ENCODE measurements at places on chromosomes 2 and 18. TPM values are rescaled to one million over a fixed set of nuclear protein-coding genes. Genes with fewer than 3 reads are reported as not detected.

The ZSWIM2 gene
- not detected for total RNA-seq

The PLB1 gene
- total RNA-seq, result 1.8 TPM

The CASP8 gene
- total RNA-seq, result 49.4 TPM

The NAB1 gene
- total RNA-seq, result 37.3 TPM

The GPBAR1 gene
- total RNA-seq, result 0.28 TPM

The SNORC gene
- total RNA-seq, result 1.4 TPM

The CCDC74A gene
- 5.1 TPM for total RNA-seq

The CIB4 gene
- 0.19 TPM for total RNA-seq

The EVX2 gene
- not detected for total RNA-seq

The UGT1A8 gene
- 0.24 TPM for total RNA-seq

- peaks cover 49% of the 10 kb centered on the region for H3K27me3 ChIP-seq
- no peak overlapping the region for H3K4me3 ChIP-seq
- no peak overlapping the region for H3K27ac ChIP-seq
- H3K4me1 ChIP-seq, result peaks cover 51% of the 10 kb centered on the region
- no peak for DNase-seq
These were observed 3.4 kb downstream of the MBP start for GRCh38 chr18:77129150-77129551.

- no peaks in the 10 kb centered on the region for H3K36me3 ChIP-seq
- H3K27ac ChIP-seq, result no peak overlapping the region
- no peaks in the 10 kb centered on the region for H3K4me1 ChIP-seq
These were observed 145.1 kb downstream of the CDC42EP3 start for GRCh38 chr2:37526323-37526722.

DNA sequence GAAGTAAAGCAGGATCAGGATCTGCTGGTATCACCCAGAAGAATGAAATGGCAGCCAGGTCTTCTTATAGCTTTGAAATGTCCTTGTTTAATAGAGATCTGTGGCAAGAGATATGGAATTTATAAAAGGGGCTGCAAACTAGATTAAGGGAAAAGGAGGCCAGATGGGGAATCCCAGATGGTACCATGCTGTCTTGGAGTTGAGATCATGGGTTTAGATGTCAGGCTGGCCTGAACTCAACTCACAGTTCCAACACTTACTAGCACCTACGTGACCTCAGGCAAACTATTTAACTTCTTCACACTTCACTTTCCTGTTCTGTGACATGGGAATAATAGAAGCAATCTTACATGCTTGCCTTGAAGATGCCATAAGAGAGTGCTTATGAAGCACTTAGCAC, 188.2 kb downstream of the ALK start:
- H3K27me3 ChIP-seq, result no peaks in the 10 kb centered on the region
- H3K4me3 ChIP-seq, result no peak overlapping the region
- H3K4me1 ChIP-seq, result no peaks in the 10 kb centered on the region
- no peak for DNase-seq
- H3K36me3 ChIP-seq, result no peaks in the 10 kb centered on the region
- no peak overlapping the region for H3K27ac ChIP-seq

DNA sequence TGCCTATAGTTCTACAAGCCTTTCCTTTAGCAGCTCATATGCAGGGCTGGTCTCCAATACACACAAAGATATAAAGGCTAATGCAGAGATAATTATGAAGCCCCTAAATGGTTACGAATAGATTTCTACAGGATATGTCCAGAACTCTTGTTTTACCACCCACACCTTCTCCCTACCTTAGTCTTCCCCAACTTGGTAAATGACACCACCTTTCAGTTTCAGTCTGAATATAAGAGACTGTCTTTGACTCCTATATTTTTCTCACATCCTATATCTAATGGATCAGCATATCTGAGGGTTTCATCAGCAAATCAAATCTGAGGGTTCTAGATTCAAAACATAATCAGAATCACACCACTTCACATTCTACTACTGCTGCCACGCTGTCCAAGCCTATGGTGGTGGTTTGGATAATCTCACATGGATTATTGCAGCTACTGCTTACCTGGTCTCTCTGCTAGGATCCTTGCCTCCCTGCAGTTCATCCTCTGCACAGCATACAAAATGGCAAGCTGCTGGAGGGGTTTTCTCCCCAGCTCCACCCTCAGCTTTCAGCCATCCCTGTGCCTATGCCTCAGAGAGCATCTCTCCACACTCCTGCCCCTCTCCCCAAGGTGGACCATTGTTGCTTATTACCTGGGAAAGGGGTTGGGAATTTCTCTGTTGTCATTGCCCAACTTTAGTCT, 178.0 kb upstream of the SPOPL start:
- no peaks in the 10 kb centered on the region for H3K36me3 ChIP-seq
- no peak overlapping the region for H3K27ac ChIP-seq
- no peaks in the 10 kb centered on the region for H3K27me3 ChIP-seq
- H3K4me1 ChIP-seq, result no peaks in the 10 kb centered on the region
- DNase-seq, result no peak

- no peak overlapping the region for H3K27ac ChIP-seq
- DNase-seq, result no peak
- H3K27me3 ChIP-seq, result no peaks in the 10 kb centered on the region
- H3K4me3 ChIP-seq, result no peak overlapping the region
- H3K4me1 ChIP-seq, result no peaks in the 10 kb centered on the region
These were observed 1002.4 kb upstream of the KLHL29 start for GRCh38 chr2:22382479-22383169.

GRCh38 chr2:140351692-140352091, 1571.5 kb upstream of the NXPH2 start:
- no peak overlapping the region for H3K27ac ChIP-seq
- no peaks in the 10 kb centered on the region for H3K36me3 ChIP-seq
- no peak overlapping the region for H3K4me3 ChIP-seq
- DNase-seq, result no peak
- no peaks in the 10 kb centered on the region for H3K4me1 ChIP-seq

DNA sequence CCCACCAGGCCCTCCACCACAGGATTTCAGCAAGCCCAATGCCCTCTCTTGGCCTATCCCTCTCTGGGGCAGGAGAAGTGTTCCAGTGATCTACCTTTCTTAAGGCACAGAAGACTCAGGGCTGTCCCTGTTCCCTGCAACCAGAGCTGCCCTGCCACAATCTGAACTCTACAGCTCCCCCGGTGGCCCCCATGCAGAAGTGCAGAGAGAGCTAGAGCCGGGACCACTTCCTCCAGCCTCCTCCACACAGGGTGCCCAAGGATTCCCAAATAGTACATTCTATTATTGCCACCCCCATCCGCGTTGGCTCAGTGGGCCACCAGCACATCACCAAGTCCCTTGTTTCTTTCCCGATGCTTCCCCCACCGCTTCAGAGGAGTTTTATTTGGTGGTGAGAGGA, 114.8 kb upstream of the PTPRM start:
- H3K36me3 ChIP-seq, result no peaks in the 10 kb centered on the region
- no peak overlapping the region for H3K27ac ChIP-seq
- H3K27me3 ChIP-seq, result no peaks in the 10 kb centered on the region
- H3K4me3 ChIP-seq, result no peak overlapping the region
- H3K4me1 ChIP-seq, result no peaks in the 10 kb centered on the region
- peak; percentile 8 for DNase-seq

DNA sequence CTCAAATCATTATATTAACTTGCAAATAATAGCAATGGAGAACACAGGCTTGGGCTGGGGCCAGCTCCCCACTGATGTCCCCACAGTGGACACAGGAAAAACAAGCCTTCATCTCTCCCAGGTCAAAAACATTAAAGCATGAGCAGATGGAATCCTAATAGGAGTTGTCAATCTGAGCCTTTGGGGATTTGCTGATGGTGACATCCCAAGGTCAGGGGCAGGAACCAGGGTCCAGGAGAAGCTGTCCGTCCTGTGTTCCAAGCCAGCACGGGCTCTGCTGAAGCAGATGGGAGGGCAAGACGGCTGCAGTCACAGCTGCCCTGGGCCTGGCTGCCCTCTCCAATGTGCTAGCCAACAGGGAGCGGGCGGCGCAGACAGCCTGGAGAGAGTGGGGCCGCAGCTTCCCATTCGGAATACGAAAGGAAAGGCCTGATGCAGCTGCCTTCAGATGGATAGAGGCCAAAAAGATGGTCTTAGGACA, 135.5 kb downstream of the NDUFA10 start:
- peaks cover 3% of the 10 kb centered on the region for H3K27me3 ChIP-seq
- no peak overlapping the region for H3K4me3 ChIP-seq
- H3K27ac ChIP-seq, result no peak overlapping the region
- H3K4me1 ChIP-seq, result no peaks in the 10 kb centered on the region
- H3K36me3 ChIP-seq, result no peaks in the 10 kb centered on the region
- no peak for DNase-seq

GRCh38 chr2:43648994-43649701, 12.1 kb downstream of the PLEKHH2 start:
- H3K27ac ChIP-seq, result no peak overlapping the region
- peaks cover 3% of the 10 kb centered on the region for H3K27me3 ChIP-seq
- H3K36me3 ChIP-seq, result no peaks in the 10 kb centered on the region
- H3K4me1 ChIP-seq, result no peaks in the 10 kb centered on the region

- peaks cover 30% of the 10 kb centered on the region for H3K36me3 ChIP-seq
- peak overlapping the region; percentile 79 for H3K4me3 ChIP-seq
- no peak overlapping the region for H3K27ac ChIP-seq
- peaks cover 14% of the 10 kb centered on the region for H3K4me1 ChIP-seq
These were observed 1.1 kb downstream of the COPS9 start for GRCh38 chr2:240134956-240135520.

- no peaks in the 10 kb centered on the region for H3K4me1 ChIP-seq
- H3K36me3 ChIP-seq, result no peaks in the 10 kb centered on the region
- no peak overlapping the region for H3K27ac ChIP-seq
These were observed 95.1 kb upstream of the XPO1 start for GRCh38 chr2:61633250-61633649.

DNA sequence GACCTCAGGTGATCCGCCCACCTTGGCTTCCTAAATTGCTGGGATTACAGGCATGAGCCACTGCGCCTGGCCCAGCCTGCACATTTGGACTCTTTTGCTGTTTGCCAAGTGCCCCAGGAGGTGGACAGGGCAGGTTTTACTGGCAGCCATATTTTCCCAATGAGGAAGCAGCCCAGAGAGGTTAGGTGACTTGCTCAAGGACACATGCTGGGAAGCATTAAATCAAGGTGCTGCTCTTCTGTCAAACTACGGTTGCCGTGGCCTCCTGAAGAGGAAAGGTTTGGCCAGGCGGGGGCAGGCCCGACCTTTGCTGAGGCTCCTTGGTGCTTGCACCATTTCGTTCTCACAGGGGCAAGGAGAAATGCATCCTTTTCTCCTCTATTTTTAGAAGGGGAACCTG, 44.0 kb downstream of the DNMT3A start:
- no peaks in the 10 kb centered on the region for H3K27me3 ChIP-seq
- H3K4me3 ChIP-seq, result no peak overlapping the region
- H3K4me1 ChIP-seq, result peaks cover 64% of the 10 kb centered on the region
- H3K27ac ChIP-seq, result no peak overlapping the region

GRCh38 chr18:65230311-65230710, 520.5 kb upstream of the CDH7 start:
- H3K36me3 ChIP-seq, result no peaks in the 10 kb centered on the region
- no peaks in the 10 kb centered on the region for H3K27me3 ChIP-seq
- no peak overlapping the region for H3K27ac ChIP-seq
- DNase-seq, result no peak

- no peaks in the 10 kb centered on the region for H3K27me3 ChIP-seq
- H3K36me3 ChIP-seq, result no peaks in the 10 kb centered on the region
- DNase-seq, result no peak
- no peak overlapping the region for H3K27ac ChIP-seq
- no peak overlapping the region for H3K4me3 ChIP-seq
These were observed 37.5 kb upstream of the SERPINB2 start for GRCh38 chr18:63850020-63850419.

DNA sequence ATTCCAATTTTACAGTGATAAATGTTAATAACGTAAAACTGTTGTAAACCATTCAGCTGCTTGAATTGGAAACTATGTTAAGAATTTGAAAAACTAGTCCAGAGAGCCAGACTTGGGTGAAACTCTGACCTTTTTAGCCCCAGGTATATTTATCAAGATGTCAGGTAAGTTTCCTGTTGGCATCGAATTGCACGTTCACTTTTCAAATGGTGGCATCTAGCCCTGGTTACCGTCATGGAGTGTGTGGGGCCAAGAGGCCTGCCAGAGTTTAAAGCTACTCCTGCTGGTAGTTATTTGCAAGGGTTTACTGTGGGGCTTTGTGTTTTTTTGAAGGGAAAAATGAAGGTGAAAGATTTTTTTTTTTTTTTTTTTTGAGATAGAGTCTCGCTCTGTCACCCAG, 109.9 kb downstream of the WDSUB1 start:
- H3K27ac ChIP-seq, result no peak overlapping the region
- H3K36me3 ChIP-seq, result peaks cover 15% of the 10 kb centered on the region
- peaks cover 2% of the 10 kb centered on the region for H3K4me1 ChIP-seq
- H3K4me3 ChIP-seq, result no peak overlapping the region

DNA sequence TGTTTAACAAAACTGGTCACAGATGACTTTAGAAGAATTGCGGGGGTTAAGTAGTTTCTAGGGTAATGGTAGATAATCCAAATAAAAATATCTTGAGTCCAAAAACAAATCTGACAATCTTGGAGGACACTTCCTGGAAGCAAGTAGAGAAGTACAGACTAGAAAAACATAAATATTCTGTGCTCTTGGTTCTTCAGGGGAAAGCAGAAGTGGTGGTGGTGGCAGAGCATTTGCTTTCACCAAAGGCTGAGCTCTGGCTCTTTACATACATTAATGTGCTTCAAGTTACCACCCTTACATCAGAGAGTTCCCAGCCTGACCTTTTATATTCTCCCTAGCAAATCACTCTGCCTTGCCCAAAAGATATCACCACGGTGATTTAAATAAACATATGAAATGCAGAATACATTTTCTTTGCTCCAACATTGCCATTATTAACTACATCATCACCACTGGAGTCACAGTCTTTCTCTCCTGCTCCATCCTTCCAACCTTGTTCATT, 15.3 kb downstream of the PDE11A start:
- H3K4me3 ChIP-seq, result no peak overlapping the region
- H3K27me3 ChIP-seq, result no peaks in the 10 kb centered on the region
- no peak overlapping the region for H3K27ac ChIP-seq
- H3K36me3 ChIP-seq, result no peaks in the 10 kb centered on the region
- DNase-seq, result no peak

DNA sequence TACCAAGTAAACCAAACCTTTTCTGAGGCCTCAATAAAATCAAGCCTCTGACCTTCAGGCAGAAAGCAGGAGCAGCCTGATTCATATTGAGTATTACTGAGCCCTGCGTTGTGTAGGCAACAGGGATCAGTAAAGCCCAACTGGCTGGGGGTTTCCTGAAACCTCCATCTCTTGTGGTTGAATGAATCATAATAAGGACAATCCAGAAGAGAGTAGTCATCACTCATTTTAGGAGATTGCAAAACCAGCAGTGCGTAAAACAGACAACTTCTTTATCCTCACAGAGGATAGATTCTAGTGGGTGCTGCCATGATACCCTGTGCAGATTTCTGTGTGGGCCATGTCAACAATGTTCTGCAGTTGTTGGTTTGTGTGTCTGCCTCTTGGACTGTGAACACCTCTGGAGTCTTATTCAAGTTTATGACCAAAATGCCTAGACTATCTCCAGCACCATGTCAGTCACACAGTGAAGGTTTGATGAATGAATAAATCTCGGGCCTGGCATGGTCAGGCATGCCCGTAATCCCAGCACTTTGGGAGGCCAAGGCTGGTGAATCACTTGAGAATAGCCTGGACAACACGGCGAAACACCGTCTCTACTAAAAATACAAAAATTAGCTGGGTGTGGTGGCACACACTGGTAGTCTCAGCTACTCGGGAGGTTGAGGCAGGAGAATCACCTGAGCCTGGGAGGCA, 51.8 kb upstream of the RAB27B start:
- no peaks in the 10 kb centered on the region for H3K27me3 ChIP-seq
- no peak overlapping the region for H3K4me3 ChIP-seq
- H3K27ac ChIP-seq, result no peak overlapping the region
- H3K4me1 ChIP-seq, result no peaks in the 10 kb centered on the region
- no peaks in the 10 kb centered on the region for H3K36me3 ChIP-seq
- no peak for DNase-seq

All from thymus (tissue), 14 donors.